ENCODE measurements at places on chromosomes 2 and 18. TPM values are rescaled to one million over a fixed set of nuclear protein-coding genes. Genes with fewer than 3 reads are reported as not detected.

SCN2A gene
- total RNA-seq = not detected

ALK gene
- not detected for total RNA-seq

UGT1A10 gene
- total RNA-seq = not detected

- no peak for DNase-seq
Observed at GRCh38 chr2:172208791-172209325, 106.2 kb upstream of the DLX2 start.

- peak; percentile 62 for DNase-seq
Observed at GRCh38 chr2:205708231-205708631, 25.9 kb downstream of the NRP2 start.

Measured in heart left ventricle (tissue), 16 donors.